ENCODE measurements at places on chromosomes 6 and 20.

GRCh38 chr6:90610301-90610750 lies 23.5 kb upstream of the MAP3K7 start:
- DNase-seq: peak; percentile 8

- no peak for DNase-seq
Measured at GRCh38 chr6:345747-346385, 45.7 kb upstream of the IRF4 start.

DNA sequence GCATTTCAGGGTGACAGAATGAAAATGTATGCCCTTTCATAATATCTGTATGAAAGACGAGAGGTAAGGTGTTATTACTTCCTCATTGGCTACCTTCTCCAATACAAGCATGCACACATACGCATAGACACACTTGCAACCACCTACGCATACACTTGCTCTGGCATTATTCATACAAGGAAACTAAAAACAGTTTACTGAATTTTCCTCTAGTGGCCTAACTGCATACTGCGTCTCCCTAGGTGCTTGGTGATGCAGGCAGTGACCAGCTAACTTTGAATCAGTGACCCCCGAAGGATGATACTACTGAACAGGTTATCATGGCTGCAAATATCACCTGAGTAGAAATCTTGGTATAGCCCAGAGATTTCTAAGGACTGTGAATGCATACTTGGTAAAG lies 593.1 kb downstream of the PKHD1 start:
- DNase-seq: no peak

DNA sequence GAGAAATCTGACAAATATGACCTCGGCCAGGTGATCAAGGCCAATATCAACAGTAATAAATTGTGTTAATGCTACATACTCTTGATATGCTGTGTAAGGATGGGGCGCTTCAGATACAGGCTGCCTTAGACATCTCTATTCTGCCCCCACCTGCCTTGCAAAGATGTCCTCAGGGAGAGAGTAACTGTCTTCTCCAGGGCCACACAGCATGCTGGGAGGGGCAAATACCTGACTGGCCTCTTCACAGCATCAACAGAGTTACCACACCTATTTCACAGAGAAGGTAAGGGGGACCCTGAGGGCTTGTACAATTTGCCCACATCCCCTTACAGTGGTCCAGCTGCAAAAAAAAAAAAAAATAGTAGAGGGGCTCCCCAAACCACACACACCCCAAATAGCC lies 17.2 kb upstream of the KIAA1755 start:
- no peak for DNase-seq

DNA sequence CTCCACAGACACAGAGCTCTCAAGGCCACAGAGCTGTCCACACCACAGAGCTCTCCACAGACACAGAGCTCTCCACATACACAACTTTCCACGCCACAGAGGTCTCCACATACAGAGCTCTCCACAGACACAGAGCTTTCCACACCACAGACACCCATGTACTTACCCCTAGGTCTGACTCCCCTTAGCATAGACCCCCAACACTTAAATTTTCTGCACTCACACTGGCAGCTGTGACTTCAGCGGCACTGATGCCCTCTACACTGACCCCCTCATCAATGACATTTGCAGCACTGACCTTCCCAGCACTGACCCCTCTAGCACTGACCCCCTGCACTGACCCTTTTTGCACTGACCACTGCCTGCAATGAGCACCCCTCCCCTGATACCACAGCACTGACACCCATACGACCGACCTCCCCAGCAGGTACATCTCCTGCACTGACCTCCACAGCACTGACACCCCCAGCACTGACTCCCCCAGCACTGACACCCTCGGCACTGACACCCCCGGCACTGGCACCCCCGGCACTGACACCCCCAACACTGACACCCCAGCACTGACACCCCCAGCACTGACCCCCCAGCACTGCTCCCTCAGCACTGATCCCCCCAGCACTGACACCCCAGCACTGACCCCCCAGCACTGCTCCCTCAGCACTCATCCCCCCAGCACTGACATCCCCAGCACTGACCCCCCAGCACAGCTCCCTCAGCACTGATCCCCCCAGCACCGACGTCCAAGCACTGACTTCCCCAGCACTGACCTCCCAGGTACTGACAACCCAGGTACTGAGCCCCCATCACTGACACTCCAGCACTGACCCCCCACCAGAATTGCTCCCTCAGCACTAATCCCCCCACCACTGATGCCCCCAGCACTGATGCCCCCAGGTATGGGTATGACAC lies 56.5 kb downstream of the ERMARD start:
- no peak for DNase-seq

DNA sequence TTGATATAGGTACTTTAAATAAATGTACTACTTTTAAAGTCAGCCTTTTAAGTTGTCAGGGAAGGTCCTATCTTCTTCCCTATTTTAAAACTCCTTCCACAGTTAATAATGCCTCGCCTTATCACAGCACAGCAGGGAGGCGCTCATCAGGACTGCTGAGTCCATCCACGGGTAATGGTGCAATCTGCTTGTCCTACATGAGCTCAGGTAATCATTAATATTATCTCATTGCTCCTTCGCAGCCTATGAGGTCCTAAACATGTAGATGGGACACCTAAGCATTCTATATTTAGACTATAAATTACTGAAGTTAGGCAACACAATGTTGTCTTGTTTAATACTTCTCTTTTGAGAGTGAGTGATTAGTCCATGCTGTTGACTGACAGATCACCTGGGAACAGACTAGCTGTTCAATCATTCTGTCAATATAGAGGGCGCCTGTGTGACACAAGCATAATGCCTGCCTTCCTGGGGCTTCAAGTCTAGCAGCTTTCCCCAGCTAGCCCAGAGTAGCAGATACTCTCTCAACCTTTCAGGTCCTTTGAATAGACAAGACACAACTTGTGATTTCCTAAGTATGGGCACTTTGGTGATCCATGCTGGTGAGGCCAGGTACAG lies 91.0 kb downstream of the FYN start:
- DNase-seq: no peak

DNA sequence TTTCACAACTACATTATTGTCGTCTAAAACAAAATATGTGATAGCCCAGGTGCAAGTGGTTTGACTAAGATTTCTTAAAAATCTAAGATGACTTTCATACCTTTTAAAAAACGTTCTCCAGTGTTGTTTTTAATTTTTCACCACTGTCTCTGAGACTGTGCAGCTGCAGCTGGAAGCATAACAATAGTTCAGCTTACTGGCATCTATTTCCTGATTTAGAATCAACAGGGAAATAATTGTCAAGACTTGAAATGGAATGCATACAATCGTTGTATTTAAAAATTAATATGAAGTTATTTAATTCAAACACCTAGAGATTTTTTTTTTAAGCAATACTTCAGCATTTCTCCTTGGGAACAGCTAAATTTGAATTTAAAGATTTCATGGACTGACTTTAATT lies 982.0 kb upstream of the EPHA7 start:
- DNase-seq: no peak

DNA sequence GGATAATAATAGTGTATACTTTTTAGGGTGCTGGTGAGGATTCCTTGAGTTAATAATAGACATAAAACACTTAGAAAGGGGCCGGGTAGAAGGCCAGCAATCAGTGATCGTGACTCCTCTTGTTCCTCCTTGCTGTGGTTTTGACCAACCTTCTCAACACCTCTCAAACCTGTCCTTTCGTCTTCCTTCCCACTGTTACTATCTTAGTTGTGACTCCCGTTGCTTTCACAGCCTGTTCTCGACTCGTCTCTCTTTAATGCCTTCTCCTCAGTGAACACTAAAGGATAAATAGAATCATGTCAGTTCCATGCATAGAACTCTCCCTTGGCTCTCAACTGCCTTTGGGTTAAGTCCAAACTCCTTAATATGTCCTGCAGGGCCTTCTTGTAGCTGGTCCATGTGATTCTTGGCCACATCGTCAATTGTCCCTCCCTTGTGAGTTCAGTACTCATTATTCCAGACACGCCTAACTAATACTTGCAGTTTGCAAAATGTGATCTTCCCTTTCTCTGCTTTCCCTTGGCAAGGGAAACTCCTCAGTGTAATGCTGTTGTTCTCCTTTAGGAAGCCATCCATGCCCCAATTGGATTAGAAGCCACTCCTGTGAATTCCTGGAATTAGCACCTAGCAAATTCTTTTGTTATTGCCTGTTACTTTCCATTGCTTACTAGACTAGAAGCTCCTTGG lies 164.9 kb downstream of the UTRN start:
- DNase-seq: peak; percentile 1

DNA sequence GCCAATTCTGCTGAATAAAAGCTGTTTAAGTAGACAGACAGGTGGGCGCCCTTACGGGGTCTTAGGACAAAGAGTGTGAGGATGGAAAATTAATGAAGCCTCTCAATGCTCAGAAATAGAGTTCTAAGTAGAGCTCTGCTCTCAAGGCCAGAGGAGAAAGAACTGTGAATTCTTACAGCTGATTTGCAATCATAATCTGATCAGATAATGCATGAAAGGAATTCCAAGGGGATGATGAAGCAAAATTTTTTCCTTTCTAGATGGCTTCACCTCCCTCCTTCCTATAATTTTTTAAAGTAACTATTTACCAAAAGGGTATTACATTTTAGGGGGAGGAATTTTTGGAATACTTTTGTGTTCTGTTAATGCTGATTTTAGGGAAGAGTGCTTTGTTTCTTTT lies 308.1 kb upstream of the HS3ST5 start:
- no peak for DNase-seq

All from C1 segment of cervical spinal cord (tissue), 14 donors.